ENCODE measurements at places on chromosomes 11 and 22.
A peak's percentile ranks its signal among the peaks of the same experiment; 100 is the strongest.

DNA sequence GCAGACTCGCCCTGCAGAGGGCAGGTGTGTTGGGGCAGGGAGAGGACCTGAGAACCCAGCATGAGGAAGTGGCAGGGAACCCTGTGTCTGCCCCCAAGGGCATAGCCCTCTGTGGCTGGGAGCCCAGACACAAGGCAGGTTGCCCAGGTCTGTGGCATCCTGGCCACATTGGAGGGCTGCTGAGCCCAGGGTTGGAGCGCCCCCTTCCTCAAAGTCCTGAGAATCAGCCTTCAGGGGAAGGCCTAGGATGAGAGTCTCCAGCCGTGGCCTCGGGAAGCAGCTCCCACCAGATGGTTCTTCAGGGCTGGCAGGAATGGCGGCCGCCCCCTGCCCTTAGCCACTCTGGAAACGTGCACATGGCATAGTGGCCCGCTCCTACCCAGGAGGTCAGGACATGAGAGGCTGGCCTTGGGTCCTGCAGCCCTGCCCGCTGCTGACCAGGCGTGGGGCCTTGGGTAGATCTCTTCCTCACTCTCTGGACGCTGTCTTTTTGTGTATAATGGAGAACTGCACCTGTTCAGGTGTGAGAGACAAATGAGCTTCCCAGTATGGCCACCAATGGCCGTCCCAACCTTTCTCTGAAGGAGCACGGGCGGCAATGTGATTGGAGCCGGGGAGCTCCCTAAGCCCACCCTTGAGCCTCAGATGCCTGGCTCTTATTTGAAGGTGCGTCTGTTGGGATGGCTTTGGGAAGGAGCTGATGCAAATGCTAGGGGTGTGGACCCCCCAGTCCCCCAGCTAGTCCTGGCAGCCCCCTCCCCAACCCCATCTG, 4.6 kb upstream of the CDC42BPG start:
- no peak for DNase-seq

DNA sequence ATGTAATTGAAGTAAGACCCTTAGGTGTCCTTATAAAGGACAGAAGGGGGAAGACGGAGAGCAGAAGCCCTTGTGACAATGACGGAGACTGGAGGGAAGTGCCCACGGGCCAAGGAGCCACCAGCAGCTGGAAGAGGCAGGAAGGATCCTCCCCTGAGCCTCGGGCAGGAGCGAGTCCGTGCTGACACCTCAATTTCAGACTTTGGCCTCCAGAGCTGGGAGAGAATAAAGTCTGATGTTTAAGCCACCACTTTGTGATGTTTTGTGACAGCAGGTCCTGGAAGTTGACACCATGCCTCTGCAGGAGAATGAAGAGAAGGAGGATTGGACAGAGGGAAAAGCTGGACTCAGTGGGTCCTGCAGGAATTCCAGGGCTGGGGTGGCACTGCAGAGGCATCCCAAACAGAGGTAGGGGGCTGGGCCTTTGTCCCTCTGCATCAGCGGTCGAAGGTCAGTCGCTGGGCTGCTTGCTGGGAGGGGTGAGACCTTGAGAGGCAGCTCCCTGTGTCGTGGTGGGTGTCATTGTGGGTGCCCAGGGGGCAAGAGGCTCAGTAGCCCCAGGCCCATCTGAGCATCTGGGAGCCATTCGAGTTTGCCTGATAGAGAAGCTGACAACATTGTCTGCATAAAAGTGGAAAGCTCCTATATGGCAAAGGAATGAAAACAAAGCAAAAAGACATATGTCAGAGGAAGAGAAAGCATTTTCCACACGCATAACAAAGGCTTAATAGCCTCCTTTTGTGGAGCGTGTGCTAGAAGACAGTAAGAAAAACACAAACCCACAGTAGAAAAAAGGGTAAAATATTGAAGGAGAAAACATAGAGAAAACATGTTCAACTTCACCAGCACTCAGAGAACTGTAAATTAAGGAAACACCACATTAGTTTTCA, 68.8 kb downstream of the RTL6 start:
- no peak for DNase-seq

GRCh38 chr11:59206635-59207034, 6.1 kb downstream of the MPEG1 start:
- DNase-seq = no peak

DNA sequence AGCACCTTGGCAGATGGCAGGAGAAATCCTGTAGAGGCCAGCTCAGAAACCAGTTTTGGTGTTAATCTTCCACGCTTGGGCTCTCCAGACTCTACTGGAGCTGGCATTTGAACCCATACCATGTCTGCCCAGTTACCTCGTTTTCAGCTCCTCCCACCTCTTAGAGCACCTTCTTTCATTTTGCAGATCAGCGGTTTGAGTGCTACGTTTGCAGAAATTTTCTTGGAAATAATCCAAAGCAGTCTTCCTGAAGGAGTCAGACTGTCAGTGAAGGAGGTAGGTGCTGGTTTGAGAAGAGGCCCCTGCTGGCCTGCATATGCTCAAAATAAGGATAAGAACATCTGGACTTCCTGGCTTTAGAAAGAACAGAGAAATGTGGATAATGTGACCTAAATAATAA, 13.7 kb downstream of the COA4 start:
- no peak for DNase-seq

GRCh38 chr11:119406005-119406404, 17.0 kb downstream of the THY1 start:
- no peak for DNase-seq

GRCh38 chr11:43493431-43493830, 134.7 kb downstream of the TTC17 start:
- no peak for DNase-seq

DNA sequence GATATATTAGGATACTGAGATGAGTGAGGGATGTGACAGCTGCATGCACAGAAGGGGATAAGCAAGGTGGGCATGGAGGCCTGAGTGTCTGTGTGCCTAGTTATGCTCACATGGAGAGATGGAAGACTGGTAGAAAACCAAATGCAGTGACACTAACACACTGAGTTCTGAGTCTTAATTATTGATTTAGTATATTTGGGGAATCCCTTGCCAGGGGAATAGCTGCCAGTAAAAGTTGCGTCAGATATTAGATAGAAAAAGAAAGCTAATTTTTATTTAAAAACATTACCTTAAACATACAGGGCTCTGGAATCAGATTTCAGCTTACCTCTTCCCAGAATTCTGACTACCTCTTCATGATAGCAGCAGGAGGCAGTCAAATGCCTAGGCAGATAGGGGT, 620.5 kb downstream of the METTL15 start:
- no peak for DNase-seq

DNA sequence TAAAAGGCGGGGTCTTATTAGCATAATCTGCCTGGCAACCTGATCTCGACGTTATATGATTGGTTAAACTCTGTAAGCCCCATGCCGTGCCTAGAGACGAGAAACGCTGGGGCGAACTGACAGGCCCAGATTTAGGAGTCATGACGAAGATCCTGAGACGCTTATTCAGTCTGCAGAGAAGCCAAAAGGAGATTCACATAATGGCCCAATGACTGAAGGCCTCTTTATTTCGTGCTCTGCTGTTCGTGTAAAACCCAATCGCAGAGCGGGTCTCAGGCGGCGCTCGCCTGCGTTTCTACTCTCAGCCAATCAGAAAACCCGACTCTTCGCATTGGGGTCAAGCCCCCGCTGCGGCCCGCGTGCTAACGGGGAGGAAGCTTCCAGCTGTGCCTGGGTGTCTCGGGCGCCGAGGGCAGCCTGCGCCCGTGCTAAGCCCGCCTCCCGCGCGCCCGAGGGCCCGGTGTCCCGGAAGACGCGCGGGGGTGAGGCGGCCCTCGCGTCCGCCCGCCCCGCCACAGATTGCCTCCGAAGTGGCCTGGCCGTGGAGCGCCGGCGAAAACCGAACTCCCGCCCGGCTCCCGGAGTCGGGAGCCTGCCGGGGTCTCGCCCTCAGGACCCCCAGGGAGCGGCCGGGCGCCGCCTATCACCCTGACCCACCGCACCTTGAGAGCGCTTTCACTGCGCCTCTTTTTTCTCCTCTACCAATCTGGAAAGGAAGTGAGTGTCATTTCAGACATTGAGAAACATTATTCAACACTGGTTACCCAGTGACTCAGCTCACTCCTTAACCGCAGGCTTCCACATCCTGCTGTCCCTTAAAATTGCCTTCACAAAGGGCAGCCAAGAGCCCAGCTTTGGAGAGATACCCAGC, 446 bp upstream of the PRDM10 start:
- DNase-seq = peak; percentile 75

DNA sequence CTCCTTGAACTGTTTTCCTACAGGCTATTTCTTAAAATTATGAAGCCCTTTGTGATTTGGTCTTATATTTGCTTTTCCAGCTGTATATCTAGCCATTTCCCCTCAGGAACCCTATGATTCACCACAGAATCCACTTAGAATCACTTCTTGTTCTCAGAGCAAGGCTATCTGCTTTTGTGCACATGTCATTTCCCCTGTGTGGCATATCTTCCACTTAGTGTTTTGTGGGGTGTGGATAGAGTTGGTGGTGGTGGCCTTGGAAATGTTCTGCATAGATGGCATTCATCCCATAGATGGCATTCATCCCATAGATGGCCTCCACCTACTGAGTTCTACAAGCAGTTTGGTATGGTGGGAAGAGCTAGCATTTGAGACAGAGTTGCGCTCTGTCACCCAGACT, 44.7 kb downstream of the SWAP70 start:
- no peak for DNase-seq

DNA sequence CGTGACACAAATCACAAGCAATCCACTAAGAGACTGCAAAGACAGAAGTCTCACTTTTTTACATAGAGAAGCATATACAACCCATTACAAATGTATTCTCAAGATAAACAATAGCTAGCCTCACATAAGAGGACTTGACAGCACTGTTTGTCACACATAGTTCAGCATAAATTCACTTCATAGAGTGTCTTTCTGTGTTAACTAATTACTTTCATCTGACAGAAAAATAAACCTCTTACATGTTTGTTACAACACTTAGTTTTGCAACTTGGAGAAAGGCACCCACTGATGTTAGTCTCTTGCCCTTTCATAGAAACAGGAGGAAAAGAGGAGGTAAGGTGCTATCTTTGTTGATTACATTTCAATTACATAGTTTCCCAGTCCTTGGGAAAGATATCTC, 2221.9 kb upstream of the RAG2 start:
- DNase-seq = no peak

DNA sequence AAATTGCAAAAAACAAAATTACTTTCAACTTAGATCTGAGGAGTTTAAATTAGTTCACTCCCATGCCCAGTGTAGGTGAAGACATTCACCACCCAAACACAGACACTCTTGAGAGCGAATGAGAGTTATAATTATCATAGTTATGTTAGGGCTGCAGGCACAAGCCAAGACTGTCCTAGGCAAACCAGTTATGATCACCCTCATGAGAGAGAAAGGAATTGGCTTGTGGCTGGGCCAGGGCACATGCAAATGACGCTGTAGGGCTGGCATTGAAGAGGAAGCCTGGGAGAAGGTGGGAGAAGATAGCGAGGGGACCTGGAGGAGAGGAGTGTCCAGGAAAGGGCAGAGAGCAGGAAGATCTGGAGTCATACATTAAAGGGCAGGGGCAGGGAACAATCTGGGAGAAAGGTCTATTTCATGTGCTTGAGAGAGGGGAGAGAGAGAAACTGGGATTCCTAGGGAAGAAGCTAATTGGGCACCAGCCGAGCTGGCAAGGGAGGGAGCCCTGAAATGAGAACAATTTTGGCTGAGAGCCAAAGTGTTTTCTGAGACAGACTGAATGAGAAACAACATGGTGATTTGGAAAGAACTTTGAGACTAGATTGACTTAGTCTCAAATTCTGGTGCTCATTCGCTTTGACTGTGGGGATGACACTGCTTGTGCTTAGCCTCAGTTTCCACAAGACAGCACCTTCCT, 279.9 kb downstream of the KIRREL3 start:
- no peak for DNase-seq

DNA sequence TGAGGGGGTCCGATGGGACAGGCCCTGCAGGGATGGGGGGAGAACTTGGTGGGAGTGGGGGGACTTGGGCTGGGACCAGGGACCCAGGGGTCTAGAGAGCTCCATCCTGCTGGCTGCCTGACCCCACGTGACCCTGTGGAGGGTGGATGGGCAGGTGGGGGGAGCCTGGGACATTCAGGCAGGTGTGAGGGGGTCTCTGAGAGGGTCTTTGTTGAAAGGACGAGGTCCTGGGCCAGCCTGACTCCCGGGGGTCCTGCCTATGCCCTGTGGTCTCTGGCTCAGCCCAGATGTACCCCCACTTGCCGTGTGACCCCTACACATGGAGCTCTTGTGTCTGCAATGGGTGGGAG, 7.5 kb downstream of the LRRC56 start:
- no peak for DNase-seq

DNA sequence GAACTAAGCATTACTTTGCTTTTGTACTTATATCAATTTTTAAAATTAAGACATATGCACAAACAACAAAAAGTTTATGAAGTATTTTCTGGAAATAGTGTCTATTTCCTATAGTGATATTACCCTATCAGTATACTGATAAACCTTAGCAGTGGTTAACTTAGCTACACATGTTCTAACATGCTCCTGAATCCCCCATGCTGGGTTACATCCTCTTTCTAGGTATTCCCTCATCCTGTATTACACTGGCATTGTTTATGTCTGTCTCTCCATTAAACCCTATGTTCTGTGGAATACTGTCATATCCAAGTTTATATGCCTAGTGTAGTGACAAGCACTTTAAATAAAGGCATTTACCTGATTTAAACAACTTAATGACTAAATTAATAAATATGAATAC, 1.8 kb upstream of the FAR1 start:
- no peak for DNase-seq

GRCh38 chr11:104609311-104610085, 288.8 kb downstream of the CASP12 start:
- DNase-seq = no peak

GRCh38 chr11:93840981-93841380, 9.4 kb downstream of the VSTM5 start:
- no peak for DNase-seq

- no peak for DNase-seq
These were observed 111.9 kb downstream of the ZBTB16 start for GRCh38 chr11:114171257-114172054.

GRCh38 chr11:118996926-118997626, 862 bp upstream of the CENATAC start:
- DNase-seq = no peak

- DNase-seq = no peak
These were observed 633.8 kb downstream of the DLG2 start for GRCh38 chr11:84993386-84993785.

Measured in activated gamma-delta T cell (primary cell).